ENCODE measurements at places on chromosomes 13 and 19.

GRCh38 chr19:48914181-48914580 is 14.1 kb downstream of the NUCB1 start:
- H3K27ac ChIP-seq, result no peak overlapping the region
- H3K36me3 ChIP-seq, result peaks cover 4% of the 10 kb centered on the region
- no peak for DNase-seq
- H3K4me3 ChIP-seq, result no peak overlapping the region
- no peaks in the 10 kb centered on the region for H3K27me3 ChIP-seq
- peaks cover 5% of the 10 kb centered on the region for H3K4me1 ChIP-seq

GRCh38 chr19:47471733-47472457 is at the start of gene SLC8A2:
Gene SLC8A2, minus strand, starts transcription at chr19:47471893. Its CDS starts 5,490 bp downstream, at chr19:47466403.
- peaks cover 6% of the 10 kb centered on the region for H3K36me3 ChIP-seq
- peak within 1 kb of the TSS; percentile 2 for H3K27ac ChIP-seq
- H3K4me3 ChIP-seq, result peak within 1 kb of the TSS; percentile 37
- peak; percentile 40 for DNase-seq
- peaks cover 55% of the 10 kb centered on the region for H3K27me3 ChIP-seq

DNA sequence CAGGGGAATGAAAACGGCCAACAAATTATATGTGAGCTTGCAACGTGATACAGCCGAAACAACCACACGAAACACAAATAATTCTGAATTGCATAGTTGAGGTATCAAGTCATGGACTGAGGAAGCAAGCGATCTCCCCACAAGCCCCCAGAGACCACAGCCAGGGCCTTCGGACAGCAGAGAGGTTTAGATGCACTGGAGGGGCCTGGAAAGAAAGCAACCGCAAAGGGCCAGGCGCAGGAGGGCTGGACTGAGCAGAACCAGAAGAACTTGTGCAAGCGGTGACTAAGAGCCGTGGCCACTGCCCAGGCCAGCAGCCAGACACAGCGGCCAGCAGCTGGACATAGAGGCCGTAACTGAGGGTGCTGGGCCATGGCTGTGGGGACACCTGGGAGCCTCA is 131.4 kb downstream of the TNFRSF19 start:
- DNase-seq, result no peak
- no peak overlapping the region for H3K27ac ChIP-seq
- H3K4me3 ChIP-seq, result no peak overlapping the region
- H3K4me1 ChIP-seq, result peaks cover 10% of the 10 kb centered on the region
- H3K36me3 ChIP-seq, result no peaks in the 10 kb centered on the region

GRCh38 chr13:75364131-75364713 is 117.7 kb downstream of the TBC1D4 start:
- H3K27me3 ChIP-seq, result peaks cover 21% of the 10 kb centered on the region
- DNase-seq, result no peak
- H3K4me1 ChIP-seq, result peaks cover 4% of the 10 kb centered on the region
- no peaks in the 10 kb centered on the region for H3K36me3 ChIP-seq
- no peak overlapping the region for H3K27ac ChIP-seq

- H3K27me3 ChIP-seq, result peaks cover 5% of the 10 kb centered on the region
- no peak for DNase-seq
- H3K27ac ChIP-seq, result no peak overlapping the region
- H3K4me3 ChIP-seq, result no peak overlapping the region
Observed at GRCh38 chr13:59176775-59177174, 987.0 kb downstream of the DIAPH3 start.

GRCh38 chr13:52461265-52461664 is 6.0 kb downstream of the CKAP2 start:
- H3K27ac ChIP-seq, result peak overlapping the region; percentile 67
- DNase-seq, result no peak
- no peaks in the 10 kb centered on the region for H3K27me3 ChIP-seq
- no peaks in the 10 kb centered on the region for H3K36me3 ChIP-seq
- peak overlapping the region; percentile 56 for H3K4me3 ChIP-seq

DNA sequence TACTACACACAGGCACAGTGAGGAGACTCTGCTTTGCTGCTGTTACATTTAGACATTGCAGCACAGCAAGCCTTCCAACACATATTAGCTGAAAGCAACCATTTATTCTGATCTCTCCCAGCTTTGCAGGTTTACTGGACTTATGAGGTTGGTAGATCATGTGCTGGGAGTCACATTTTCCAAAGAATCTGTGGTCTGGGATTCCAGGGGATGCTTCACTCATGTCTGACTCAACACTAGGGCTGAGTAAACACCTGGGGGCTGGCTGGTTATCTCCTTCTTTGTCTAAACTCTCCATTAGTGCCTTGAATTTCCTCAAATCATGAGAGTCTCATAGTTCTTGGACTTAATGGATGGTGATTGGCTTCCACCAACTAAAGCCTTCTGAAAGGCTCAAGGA is 5.4 kb upstream of the LGALS13 start:
- no peak for DNase-seq
- no peak overlapping the region for H3K27ac ChIP-seq
- no peak overlapping the region for H3K4me3 ChIP-seq
- H3K36me3 ChIP-seq, result no peaks in the 10 kb centered on the region
- H3K27me3 ChIP-seq, result peaks cover 36% of the 10 kb centered on the region
- H3K4me1 ChIP-seq, result no peaks in the 10 kb centered on the region

DNA sequence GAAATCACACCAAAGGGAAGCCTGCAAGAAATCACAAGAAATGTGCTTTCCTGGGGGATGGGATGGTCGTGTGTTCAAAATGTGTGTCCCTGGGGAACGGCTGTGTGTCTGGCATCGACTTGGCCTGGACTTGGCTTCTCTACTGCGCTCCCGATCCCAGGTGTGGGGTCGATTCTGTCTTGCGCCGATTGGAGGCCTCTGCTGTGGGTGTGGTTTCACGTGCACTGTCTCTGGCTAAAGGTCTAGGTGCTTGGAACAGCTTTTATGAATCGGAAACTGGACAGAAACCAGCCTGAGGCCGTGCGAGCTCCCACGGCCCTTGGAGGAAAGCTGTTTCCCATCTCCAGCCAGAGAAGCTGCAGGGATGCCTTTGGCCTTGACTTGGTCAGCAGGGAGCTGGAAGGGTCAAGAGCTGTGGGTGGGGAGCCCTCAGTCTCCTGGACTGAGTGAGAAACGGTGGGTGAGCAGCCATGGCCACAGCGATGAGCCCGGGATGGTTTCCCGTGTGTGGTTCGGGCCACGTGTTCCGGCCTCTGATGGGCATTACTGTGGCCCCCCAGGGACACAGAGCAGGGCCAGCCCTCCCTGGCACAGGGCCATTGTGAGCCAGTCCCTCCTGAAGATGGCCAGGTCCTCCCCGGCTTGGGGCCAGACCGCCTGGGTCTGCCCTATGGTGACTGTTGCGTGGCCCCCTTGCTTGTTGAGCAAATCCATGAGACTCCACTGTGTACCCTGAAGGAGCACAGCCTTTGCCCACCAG is 29.7 kb downstream of the MCF2L start:
- H3K4me1 ChIP-seq, result peaks cover 8% of the 10 kb centered on the region
- H3K27ac ChIP-seq, result no peak overlapping the region
- DNase-seq, result no peak
- no peak overlapping the region for H3K4me3 ChIP-seq

DNA sequence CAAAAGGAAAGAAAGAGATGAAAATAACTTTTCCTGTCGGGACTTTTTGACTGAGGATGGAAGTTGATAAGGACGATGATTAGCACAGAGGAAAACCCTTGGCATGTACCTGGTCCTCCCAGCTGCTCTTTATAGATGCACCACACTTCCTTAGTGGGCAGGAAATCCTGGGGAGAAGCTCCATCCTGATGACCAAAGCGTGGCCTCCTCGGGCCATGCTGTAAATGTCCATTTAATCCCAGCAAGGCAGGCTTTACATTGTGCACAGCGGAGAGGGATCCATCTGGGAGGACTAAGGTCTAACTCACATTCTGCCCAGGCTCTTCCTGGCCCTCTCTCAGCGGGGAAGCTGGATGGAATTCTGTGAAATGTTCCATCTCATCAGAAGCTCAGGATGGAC is 113.5 kb downstream of the COL4A2 start:
- H3K4me3 ChIP-seq, result no peak overlapping the region
- peaks cover 13% of the 10 kb centered on the region for H3K4me1 ChIP-seq
- H3K36me3 ChIP-seq, result peaks cover 5% of the 10 kb centered on the region
- peaks cover 93% of the 10 kb centered on the region for H3K27me3 ChIP-seq
- DNase-seq, result no peak

DNA sequence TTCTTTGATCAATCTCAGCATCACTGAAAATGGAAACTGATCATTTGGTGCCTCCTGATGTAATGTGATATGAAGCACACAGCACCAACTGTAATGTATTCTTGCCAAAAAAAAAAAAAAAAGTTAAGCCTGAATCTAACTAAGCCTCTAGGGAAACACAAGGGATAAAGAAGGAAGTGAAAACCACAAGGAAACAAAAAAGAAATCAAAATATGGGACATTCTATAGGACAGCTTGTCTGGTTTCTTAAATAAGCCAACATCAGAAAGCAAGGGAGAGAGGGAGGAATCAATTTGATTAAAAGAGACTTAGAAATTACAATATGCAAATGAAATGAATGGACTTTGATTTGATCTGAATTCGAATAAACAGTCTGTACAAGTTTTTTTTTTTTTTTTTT is 20.6 kb upstream of the METTL21C start:
- peaks cover 24% of the 10 kb centered on the region for H3K27me3 ChIP-seq
- no peak overlapping the region for H3K4me3 ChIP-seq
- no peak for DNase-seq
- no peaks in the 10 kb centered on the region for H3K4me1 ChIP-seq
- no peaks in the 10 kb centered on the region for H3K36me3 ChIP-seq
- no peak overlapping the region for H3K27ac ChIP-seq

GRCh38 chr13:105202354-105202753 is 1333.1 kb downstream of the EFNB2 start:
- H3K27me3 ChIP-seq, result peaks cover 15% of the 10 kb centered on the region
- H3K27ac ChIP-seq, result no peak overlapping the region
- no peaks in the 10 kb centered on the region for H3K36me3 ChIP-seq
- H3K4me3 ChIP-seq, result no peak overlapping the region
- DNase-seq, result no peak

GRCh38 chr13:62130062-62130970 is 714.7 kb upstream of the PCDH20 start:
- H3K4me1 ChIP-seq, result no peaks in the 10 kb centered on the region
- no peak for DNase-seq
- H3K4me3 ChIP-seq, result no peak overlapping the region
- no peak overlapping the region for H3K27ac ChIP-seq
- H3K36me3 ChIP-seq, result no peaks in the 10 kb centered on the region
- H3K27me3 ChIP-seq, result no peaks in the 10 kb centered on the region

- no peak overlapping the region for H3K27ac ChIP-seq
- H3K27me3 ChIP-seq, result peaks cover 11% of the 10 kb centered on the region
- H3K4me1 ChIP-seq, result no peaks in the 10 kb centered on the region
- DNase-seq, result no peak
- H3K4me3 ChIP-seq, result no peak overlapping the region
Observed at GRCh38 chr13:31168166-31168565, 6.5 kb upstream of the HSPH1 start.

GRCh38 chr13:42258747-42259146 is 13.2 kb upstream of the AKAP11 start:
- no peaks in the 10 kb centered on the region for H3K4me1 ChIP-seq
- no peak overlapping the region for H3K4me3 ChIP-seq
- H3K36me3 ChIP-seq, result no peaks in the 10 kb centered on the region
- H3K27ac ChIP-seq, result no peak overlapping the region
- peaks cover 20% of the 10 kb centered on the region for H3K27me3 ChIP-seq

DNA sequence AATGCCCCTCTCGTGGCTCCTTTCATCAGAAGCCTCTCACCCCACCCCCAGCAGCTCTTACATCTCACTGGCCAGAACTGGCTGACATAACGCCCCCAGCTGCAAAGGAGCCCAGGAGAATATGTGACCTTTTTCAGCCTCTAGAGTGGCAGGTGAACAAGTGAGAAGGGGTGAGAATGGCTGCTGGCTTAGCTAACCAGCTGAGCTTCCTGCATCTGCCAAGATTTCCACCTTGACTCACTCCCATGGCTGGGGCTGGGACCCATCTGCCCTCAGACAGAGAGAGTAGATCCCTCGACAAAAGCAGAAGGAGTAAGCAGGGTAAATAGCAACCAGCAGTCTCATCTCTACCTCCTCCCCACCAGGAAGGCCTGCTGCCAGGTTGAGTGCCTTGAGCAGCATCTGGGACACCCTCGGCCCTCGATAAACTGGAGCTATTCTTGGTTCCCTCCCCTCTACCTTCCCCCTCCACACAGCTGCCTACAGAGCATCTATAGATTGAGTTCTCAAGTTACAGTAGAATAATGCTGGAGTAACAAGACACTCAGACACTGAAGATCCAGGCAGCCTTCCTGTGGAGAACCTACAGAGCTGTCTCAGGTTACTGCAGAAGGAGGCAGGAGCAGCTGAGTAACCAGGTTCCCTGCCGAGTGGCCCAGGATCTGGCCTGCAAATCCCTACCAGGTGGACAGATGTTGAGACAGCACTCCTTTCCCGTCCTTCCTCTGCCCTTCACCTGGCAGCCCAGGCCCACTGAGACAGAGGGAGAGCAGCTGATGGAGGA is 15.5 kb downstream of the KASH5 start:
- peaks cover 2% of the 10 kb centered on the region for H3K36me3 ChIP-seq
- H3K4me1 ChIP-seq, result peaks cover 24% of the 10 kb centered on the region
- H3K4me3 ChIP-seq, result no peak overlapping the region
- H3K27me3 ChIP-seq, result no peaks in the 10 kb centered on the region
- H3K27ac ChIP-seq, result peak overlapping the region; percentile 67

- no peaks in the 10 kb centered on the region for H3K36me3 ChIP-seq
- no peaks in the 10 kb centered on the region for H3K27me3 ChIP-seq
- no peak overlapping the region for H3K4me3 ChIP-seq
- DNase-seq, result no peak
- peaks cover 24% of the 10 kb centered on the region for H3K4me1 ChIP-seq
Observed at GRCh38 chr19:18309525-18310064, 13.3 kb downstream of the LSM4 start.

- no peaks in the 10 kb centered on the region for H3K36me3 ChIP-seq
- H3K27me3 ChIP-seq, result no peaks in the 10 kb centered on the region
- no peak for DNase-seq
- H3K4me1 ChIP-seq, result peaks cover 2% of the 10 kb centered on the region
- no peak overlapping the region for H3K4me3 ChIP-seq
Observed at GRCh38 chr19:1009041-1009980, 9.1 kb downstream of the GRIN3B start.

DNA sequence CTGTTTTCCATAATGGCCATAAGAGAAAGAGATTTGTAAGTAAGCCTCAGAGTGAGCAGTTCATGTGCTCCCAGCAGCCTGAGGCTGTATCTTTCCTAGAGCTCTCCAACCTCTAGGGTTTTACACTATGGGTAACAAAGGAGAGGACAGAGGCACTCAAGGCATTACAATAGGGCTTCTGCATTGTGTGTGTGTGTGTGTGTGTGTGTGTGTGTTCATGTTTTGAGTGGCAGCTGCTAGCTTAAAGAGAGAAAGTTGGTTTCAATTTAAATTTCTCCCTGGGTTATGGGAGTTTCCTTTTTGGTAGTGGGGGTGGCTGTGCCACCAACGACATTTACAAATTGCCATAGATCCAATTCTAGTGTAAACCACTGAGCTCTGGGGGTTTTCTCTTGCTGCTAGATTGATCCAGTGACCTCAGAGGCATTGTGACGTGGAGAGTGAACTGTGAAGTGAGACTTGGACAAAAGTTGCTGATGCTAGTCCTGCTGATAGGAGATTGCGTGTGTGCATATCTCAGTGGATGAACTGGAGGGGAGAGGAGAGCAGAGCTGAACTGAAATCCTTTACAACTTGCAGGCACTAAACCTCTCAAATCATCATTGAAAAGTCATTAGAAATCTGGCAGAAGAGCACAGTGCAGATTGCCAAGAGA is 67.2 kb upstream of the OLFM4 start:
- H3K27me3 ChIP-seq, result no peaks in the 10 kb centered on the region
- DNase-seq, result no peak
- no peaks in the 10 kb centered on the region for H3K4me1 ChIP-seq
- H3K27ac ChIP-seq, result no peak overlapping the region

- H3K27me3 ChIP-seq, result no peaks in the 10 kb centered on the region
- no peak for DNase-seq
- H3K4me3 ChIP-seq, result no peak within 1 kb of the TSS
- no peaks in the 10 kb centered on the region for H3K36me3 ChIP-seq
- no peaks in the 10 kb centered on the region for H3K4me1 ChIP-seq
- H3K27ac ChIP-seq, result no peak within 1 kb of the TSS
Observed at GRCh38 chr19:5913739-5914357, at the start of gene CAPS. Gene CAPS, plus strand, starts transcription at chr19:5914254. Its CDS starts 153 bp downstream, at chr19:5914407.
